Thyroid gland (tissue), 4 donors: ENCODE measurements at places on chromosomes 2 and 18. TPM values are rescaled to one million over a fixed set of nuclear protein-coding genes. Genes with fewer than 3 reads are reported as not detected.

- peak; percentile 24 for DNase-seq
Measured at GRCh38 chr2:121689356-121689755, 40.1 kb upstream of the CLASP1 start.

GRCh38 chr2:221554769-221555493, 17.2 kb downstream of the EPHA4 start:
- DNase-seq, result no peak

- no peak for DNase-seq
Measured at GRCh38 chr18:36321658-36322407, 24.3 kb downstream of the FHOD3 start.

DNA sequence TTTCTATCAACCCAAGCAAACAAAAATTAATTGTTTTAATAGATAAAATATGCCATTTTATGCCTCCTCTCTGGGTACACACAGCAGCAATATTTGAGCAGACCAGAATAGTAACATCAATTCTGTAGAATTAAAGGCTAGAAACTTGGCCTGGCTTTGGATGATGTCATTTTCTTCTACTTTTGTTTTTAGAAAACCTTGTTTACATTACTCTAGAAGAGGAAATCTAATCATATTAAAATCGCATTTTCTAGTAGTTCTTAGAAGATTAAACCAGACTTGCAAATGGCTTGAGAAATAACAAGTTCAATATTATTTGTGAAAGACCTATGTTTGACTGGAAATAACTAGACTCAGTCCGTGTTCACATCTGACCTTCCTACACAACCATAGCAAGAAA, 102.3 kb upstream of the RFX8 start:
- no peak for DNase-seq

DNA sequence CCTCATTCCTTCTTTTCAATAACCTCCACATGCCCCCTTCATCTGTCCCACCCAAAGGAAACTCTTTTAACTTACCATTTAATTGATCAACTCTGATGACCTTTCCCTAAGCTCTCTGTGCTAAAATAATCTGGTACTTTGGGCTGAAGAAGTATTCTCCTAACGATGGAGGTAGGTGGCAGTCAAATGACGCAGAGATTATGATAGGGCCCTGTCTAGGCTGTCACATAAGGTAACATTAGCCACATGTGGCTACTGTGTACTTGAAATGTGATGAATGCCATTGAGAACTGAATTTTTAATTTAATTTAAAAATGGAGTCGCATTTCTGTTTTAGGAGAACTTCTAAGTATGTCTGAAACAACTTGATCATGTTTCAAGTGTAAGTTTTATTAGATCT, 140.5 kb upstream of the TNP1 start:
- no peak for DNase-seq

- DNase-seq, result no peak
Measured at GRCh38 chr2:47249157-47249900, 94.2 kb upstream of the STPG4 start.

- DNase-seq, result no peak
Measured at GRCh38 chr18:4284528-4284927, 170.6 kb downstream of the DLGAP1 start.

- no peak for DNase-seq
Measured at GRCh38 chr2:239762106-239762505, 263.0 kb downstream of the NDUFA10 start.

- no peak for DNase-seq
Measured at GRCh38 chr2:28583899-28584553, 88.2 kb downstream of the PLB1 start.

- DNase-seq, result no peak
Measured at GRCh38 chr2:34098256-34098655, 499.2 kb upstream of the FAM98A start.

DNA sequence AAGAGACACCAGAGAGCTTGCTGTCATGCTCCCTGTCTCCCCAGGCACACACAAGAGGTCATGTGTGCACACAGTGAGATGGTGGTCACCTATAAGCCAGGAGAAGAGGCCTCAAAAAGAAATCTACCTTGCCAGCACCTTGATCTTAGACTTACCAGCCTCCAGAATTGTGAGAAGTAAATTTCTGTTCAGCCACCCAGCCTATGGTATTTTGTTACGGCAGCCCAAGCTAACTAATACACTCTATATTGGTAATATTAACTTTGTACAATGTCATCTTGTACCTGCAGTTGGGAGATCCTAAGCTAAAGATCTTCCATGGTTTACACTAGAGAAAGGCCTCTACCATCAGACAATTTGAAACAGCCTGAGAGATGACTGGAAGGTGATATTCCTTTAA, 21.2 kb downstream of the RTN4 start:
- no peak for DNase-seq

GRCh38 chr18:57943723-57944122, 100.3 kb upstream of the NEDD4L start:
- DNase-seq, result no peak

GRCh38 chr2:107936433-107937359, 49.6 kb upstream of the SLC5A7 start:
- peak; percentile 22 for DNase-seq

- no peak for DNase-seq
Measured at GRCh38 chr18:77784759-77785379, 535.2 kb downstream of the GALR1 start.

- no peak for DNase-seq
Measured at GRCh38 chr2:207409517-207409916, 120.2 kb upstream of the CREB1 start.

DNA sequence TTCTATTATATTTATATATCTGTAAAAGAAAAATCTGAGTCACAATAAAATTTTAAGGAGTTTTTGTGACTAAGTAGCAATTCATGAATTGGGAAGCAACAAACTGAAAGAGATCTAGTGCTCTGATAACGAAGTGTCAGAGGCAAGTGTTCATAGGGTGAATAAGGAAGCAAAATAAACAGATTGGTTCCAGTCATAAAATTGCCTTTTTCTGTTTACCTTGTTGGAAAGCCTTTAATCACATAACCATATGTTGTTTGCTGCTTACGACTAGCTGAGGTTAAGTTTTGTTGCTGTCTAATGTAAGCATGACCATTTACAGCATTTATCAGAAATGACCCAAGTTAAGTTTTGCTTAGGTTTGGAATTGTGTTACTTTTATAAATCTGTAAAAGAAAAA, 358.9 kb downstream of the ARL6IP6 start:
- DNase-seq, result no peak

DNA sequence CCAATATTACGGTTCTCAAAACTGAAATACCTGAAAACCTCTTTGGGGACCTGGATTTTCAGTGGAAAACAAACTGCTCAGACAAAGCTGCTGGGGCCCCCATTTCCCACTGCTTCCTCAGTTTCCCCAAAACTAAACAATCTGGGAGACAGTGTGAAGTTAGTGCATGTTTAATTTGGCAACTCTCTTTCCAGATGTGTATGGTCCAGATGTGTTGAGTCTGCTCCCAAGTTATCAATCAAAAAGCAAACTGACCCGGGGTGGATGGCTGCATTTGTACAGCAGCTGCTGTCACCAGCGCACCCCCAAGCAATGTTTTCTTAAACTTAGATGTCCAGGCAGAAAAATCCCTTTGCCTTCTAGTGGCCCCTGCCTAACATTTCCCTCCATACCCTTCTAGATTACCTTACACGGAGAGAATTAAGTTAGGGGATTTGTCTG, 136.9 kb downstream of the COPS8 start:
- DNase-seq, result no peak

- DNase-seq, result peak; percentile 17
Measured at GRCh38 chr2:68709421-68709911, 25.1 kb upstream of the ARHGAP25 start.

DNA sequence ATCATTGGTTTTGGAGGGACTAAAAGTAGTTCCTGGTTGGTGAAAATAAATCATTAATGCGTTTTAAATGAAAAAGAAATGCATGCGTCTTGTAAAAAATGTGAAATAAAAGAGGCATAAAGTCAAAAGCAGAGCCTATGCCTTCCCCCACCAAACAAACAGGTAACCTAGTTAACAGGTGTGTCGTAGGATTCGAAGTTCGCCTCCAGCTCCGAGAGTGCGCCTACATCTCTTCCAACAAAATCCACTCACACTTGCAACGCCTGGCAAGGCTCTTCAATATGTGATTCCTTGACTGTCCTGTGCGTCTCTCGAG, 677 bp upstream of the SMAD4 start:
- no peak for DNase-seq

DNA sequence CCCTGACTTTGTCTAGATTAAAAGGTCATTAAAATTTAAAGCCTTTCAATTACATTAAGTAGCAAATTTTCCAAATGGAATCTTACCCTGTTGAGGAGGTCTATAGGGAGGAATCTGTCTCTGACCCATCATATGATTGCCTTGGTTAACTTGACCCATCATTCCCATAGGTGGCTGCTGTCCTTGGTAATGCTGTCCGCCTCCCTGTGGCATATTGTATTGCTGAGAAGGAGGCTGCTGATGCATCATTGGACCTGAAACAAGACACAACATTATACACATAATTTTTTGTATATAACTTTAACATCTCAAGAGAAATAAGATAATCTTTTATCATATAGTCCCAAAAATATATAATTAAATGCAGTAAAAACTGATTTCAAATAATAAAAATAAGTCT, 51.2 kb downstream of the SS18 start:
- no peak for DNase-seq

DNA sequence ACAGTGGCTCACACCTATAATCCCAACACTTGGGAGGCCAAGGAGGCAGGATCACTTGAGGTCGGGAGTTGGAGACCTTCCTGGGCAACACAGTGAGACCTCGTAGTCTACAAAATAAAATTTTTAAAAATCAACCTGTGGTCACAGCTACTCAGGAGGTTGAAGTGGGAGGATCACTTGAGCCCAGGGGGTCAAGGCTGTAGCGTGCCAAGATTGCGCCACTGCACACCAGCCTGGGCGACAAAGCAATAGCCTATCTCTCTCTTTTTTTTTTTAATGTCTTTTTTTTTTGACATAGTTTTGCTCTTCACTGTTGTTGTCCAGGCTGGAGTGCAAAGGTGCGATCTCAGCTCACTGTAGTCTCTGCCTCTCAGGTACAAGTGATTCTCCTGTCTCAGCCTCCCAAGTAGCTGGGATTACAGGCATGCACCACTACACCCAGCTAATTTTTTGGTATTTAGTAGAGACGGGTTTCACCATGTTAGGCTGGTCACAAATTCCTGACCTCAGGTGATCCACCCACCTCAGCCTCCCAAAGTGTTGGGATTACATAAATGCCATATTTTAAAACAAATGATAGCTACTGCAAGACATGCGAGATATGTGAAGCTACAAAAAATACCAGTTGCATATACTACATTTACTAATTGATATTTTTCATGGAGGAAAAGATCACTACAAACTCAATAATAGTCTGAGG, 55.0 kb downstream of the CHN1 start:
- DNase-seq, result no peak

DNA sequence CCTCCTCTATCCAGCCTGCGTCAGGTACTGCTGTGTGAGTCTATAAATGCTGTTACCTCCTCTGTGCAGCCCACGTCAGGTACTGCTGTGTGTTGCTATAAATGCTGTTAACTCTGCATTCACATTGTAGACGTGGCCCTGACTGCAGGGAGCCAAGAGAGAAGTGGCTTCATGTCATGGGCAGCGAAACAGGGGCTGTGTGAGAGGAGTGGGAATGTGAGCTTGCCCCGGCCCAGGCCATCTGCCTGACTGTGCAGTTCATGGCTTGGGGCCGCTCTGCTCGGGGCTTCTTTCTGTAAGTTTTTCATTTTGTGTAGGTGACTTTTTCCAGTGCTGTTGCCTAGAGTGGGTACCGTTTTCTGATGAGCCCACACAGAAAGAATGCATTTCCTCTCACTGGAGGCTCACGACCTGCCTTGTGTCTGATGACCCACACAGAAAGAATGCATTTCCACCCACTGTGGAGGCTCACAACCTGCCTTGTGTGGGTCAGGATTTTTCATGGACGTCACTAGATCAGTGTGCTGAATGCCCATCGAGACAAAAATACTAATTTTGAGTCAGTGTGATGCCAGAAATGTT, 104.5 kb downstream of the SNTG2 start:
- no peak for DNase-seq

- no peak for DNase-seq
Measured at GRCh38 chr2:104733226-104733943, 120.5 kb upstream of the POU3F3 start.

CRYBA2 gene
- total RNA-seq, result not detected

ALLC gene
- not detected for total RNA-seq

RGPD3 gene
- total RNA-seq, result 0.73 TPM

BOLL gene
- total RNA-seq, result not detected

IL1R1 gene
- 57.6 TPM for total RNA-seq

MOGAT1 gene
- total RNA-seq, result not detected

KHK gene
- 2.3 TPM for total RNA-seq

DCDC2C gene
- total RNA-seq, result 0.40 TPM

MRPL33 gene
- 70.2 TPM for total RNA-seq

PTPRN gene
- total RNA-seq, result not detected

ANKAR gene
- total RNA-seq, result 14.1 TPM

DPP4 gene
- total RNA-seq, result 3.0 TPM
